Cardiac muscle cell (in vitro differentiated cells and primary cell): ENCODE measurements at places on chromosomes 7 and 10.

DNA sequence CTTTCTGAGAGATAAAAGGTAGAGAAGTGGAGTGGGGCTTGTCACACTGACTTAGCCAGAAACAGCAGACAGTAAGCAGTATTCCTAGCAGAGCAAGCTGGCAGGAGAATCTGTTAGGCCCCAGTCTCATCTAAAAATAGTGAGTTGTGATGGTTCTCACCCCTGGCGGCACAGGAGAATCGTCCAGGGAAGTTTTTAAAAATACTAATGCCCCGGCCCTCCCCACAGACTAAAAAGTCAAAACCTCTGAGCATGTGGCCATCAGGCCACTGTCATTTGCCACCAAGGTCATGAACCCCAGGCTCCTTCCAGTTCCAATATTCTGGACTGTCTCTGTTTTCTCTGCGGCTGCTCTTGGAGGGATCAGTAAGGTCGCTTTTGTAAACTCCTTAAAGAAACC, 34.0 kb downstream of the LYZL1 start:
- no peak for DNase-seq

- DNase-seq, result no peak
These were observed 18.8 kb upstream of the AOAH start for GRCh38 chr7:36742911-36743775.

DNA sequence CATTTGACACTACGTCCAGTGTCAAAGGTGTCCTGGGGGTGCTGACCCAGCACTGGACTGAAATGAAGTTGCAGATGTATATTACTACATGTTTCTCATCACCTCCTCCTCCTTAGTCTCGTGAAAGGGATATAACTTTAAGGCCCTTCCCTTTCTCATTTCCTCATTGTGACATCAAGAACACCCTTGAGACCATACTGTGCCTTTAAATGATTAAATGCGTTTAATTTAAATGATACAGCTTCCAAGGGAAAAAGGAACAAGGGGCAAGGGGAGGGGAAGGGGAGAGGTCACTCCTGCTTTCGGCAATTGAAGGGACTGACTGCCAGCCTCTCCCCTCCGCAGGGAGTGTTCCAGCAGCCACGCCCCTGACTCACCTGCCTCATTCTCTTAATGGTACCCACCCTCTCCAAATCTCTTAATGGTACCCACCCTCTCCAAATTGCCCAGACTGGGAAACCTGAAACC, 80.5 kb upstream of the KMT2E start:
- no peak for DNase-seq

- peak; percentile 67 for DNase-seq
These were observed 15.1 kb downstream of the LSMEM1 start for GRCh38 chr7:112495810-112496462.

GRCh38 chr7:41592236-41592635, 110.7 kb downstream of the INHBA start:
- DNase-seq, result no peak

- DNase-seq, result peak; percentile 62
These were observed 154.1 kb downstream of the KIAA1217 start for GRCh38 chr10:24363070-24363469.

DNA sequence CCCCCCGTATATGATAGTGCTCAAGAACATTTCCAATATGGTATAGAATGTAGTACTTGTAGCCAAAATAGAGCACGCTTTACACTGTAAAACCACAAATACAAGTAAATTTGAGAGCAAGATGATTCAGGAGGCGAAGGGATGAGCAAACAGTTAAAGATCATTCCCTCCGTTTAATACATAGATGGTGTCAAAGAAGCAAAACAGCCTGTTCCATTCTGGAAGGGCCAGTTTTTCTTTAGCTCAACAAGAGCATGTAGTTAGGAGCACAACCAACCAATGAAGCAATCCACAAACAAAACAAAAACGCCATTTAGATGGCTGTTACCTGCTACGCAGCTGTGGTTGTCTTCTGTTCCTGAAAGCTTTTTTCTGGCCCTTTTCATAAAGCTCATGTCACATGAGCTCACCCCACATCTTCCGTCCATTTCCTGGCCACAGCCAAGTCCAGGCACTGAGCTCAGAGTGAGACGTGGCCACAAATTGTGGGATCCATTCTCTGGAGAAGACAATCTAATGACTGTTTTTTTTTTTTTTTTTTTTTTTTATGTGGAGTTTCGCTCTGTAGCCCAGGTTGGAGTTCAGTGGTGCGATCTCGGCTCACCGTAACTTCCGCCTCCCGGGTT, 185.6 kb downstream of the FANK1 start:
- DNase-seq, result no peak

DNA sequence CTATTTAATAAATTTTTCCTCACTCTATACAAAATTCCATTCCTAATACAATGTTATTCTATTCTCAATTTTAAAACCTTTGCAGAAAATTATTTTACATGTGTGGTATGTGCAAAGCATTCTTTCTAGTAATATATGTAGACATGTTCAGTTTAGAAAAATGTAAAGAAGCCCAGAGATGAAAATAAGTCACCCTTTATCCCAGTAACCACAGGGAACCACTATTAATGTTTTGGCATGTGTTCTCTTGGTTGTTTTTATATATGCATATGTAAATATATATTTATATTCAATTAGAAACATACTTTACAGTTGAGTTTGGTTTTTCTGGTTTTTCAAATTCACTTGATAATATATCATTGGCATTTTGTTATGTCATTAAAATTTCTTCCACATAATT, 14.8 kb upstream of the GLCCI1 start:
- DNase-seq, result no peak

GRCh38 chr10:84546609-84547008, 218.2 kb downstream of the CCSER2 start:
- DNase-seq, result no peak
